DND-41 (cell line): ENCODE measurements at places on chromosomes 3 and 15.

DNA sequence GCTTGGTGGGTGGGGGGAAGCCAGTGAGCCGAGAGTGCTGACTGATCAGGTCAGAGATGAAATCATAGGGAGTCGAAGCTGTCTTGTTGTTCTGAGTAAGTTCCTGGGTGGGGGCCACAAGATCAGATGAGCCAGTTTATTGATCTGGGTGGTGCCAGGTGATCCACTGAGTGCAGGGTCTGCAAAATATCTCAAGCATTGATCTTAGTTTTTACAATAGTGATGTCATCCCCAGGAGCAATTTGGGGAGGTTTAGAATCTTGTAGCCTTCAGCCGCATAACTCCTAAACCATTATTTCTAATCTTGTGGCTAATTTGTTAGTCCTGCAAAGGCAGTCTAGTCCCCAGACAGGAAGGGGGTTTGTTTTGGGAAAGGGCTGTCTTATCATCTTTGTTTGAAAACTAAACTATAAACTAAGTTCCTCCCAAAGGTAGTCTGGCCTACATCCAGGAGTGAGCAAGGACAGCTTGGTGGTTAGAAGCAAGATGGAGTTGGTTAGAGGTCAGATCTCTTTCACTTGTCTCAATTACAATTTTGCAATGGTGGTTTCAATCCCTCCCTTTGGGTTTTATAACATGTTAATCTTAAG, 18.7 kb upstream of the MTMR14 start:
- no peaks in the 10 kb centered on the region for H3K4me1 ChIP-seq
- no peak overlapping the region for H3K27ac ChIP-seq
- no peak overlapping the region for H3K4me3 ChIP-seq
- DNase-seq: no peak

- no peak for DNase-seq
- H3K36me3 ChIP-seq: no peaks in the 10 kb centered on the region
- no peaks in the 10 kb centered on the region for H3K4me1 ChIP-seq
- no peak overlapping the region for H3K27ac ChIP-seq
- H3K4me3 ChIP-seq: no peak overlapping the region
- no peaks in the 10 kb centered on the region for H3K27me3 ChIP-seq
Observed at GRCh38 chr3:188077160-188077799, 76.7 kb upstream of the LPP start.

- no peaks in the 10 kb centered on the region for H3K27me3 ChIP-seq
- no peaks in the 10 kb centered on the region for H3K36me3 ChIP-seq
- H3K4me1 ChIP-seq: no peaks in the 10 kb centered on the region
- no peak overlapping the region for H3K4me3 ChIP-seq
Observed at GRCh38 chr3:193560870-193561269, 6.2 kb upstream of the ATP13A4 start.

- no peaks in the 10 kb centered on the region for H3K36me3 ChIP-seq
- H3K4me1 ChIP-seq: no peaks in the 10 kb centered on the region
- peaks cover 6% of the 10 kb centered on the region for H3K27me3 ChIP-seq
Observed at GRCh38 chr15:45529613-45530012, 7.1 kb upstream of the SLC30A4 start.

GRCh38 chr3:176401211-176401610, 796.1 kb downstream of the TBL1XR1 start:
- H3K4me1 ChIP-seq: no peaks in the 10 kb centered on the region
- H3K27me3 ChIP-seq: no peaks in the 10 kb centered on the region
- no peak overlapping the region for H3K4me3 ChIP-seq
- H3K27ac ChIP-seq: no peak overlapping the region
- H3K36me3 ChIP-seq: no peaks in the 10 kb centered on the region
- DNase-seq: no peak

DNA sequence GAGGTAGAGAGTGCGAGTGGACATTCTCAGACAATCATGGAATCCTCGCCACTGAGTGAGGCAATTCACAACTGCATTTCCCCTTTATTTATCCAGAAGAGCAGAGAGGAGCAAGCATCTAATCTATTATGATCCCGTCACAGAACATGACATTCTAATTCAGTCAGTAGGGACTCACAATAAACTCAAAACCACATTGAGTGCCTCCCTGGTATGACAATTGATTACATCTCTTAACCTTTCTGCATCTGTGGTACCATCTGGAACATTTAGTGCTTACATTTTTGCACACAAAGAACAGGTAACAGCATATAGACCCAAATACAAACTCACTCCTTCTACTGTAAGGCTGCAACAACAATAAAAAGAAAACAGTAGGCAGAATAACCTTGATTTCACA, 517.2 kb downstream of the GBE1 start:
- DNase-seq: no peak
- H3K27me3 ChIP-seq: no peaks in the 10 kb centered on the region
- H3K4me3 ChIP-seq: no peak overlapping the region
- H3K36me3 ChIP-seq: no peaks in the 10 kb centered on the region

GRCh38 chr3:147113293-147114044, 292.9 kb downstream of the ZIC4 start:
- no peaks in the 10 kb centered on the region for H3K36me3 ChIP-seq
- no peak overlapping the region for H3K4me3 ChIP-seq
- no peak overlapping the region for H3K27ac ChIP-seq
- no peaks in the 10 kb centered on the region for H3K27me3 ChIP-seq
- H3K4me1 ChIP-seq: no peaks in the 10 kb centered on the region

DNA sequence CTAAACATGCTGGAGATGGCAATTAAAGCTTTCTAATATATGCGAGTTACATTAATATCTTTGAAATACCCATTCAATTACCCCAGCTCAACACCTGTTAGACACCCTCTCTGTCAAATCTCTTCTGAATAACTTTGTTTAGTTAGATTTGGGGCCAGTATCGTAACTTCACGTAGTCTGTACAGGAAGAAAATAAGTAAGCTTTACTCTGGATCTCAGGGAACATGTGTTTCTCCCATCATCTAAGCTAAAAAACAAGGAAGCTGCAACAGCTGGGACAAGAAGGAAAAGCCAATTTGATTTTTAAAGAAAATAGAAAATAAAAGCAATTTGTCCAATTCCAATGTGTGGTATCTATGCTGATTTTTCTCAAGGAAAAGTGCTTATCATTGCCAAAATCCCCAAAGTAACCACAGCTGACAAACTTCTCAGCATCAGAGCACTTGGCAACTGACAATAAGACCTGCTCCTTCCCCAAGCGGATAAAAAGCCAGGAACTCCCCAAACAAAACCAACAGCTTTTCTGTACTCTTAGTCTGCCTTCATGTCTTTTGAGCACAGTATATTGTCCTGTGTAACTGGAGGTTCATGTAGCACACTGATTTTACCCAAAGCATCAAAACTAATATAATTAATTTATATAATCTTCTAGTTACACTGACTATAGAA, 279.1 kb downstream of the ZBTB20 start:
- no peak for DNase-seq
- H3K4me3 ChIP-seq: no peak overlapping the region
- H3K27ac ChIP-seq: no peak overlapping the region

- H3K27me3 ChIP-seq: peaks cover 3% of the 10 kb centered on the region
- H3K36me3 ChIP-seq: no peaks in the 10 kb centered on the region
- no peak overlapping the region for H3K27ac ChIP-seq
- no peak overlapping the region for H3K4me3 ChIP-seq
- H3K4me1 ChIP-seq: no peaks in the 10 kb centered on the region
Observed at GRCh38 chr15:100394736-100395440, 53.1 kb upstream of the ADAMTS17 start.

- H3K27me3 ChIP-seq: no peaks in the 10 kb centered on the region
- H3K4me3 ChIP-seq: no peak overlapping the region
- no peaks in the 10 kb centered on the region for H3K36me3 ChIP-seq
- no peak overlapping the region for H3K27ac ChIP-seq
- DNase-seq: no peak
Observed at GRCh38 chr3:57974796-57975388, 33.3 kb upstream of the FLNB start.
